ENCODE measurements at places on chromosomes 13 and 19.
A peak's percentile ranks its signal among the peaks of the same experiment; 100 is the strongest.

GRCh38 chr19:28117143-28117542 is 1095.8 kb downstream of the UQCRFS1 start:
- no peak for DNase-seq

GRCh38 chr13:27242702-27243101 is 8.7 kb upstream of the RPL21 start:
- no peak for DNase-seq

- DNase-seq, result no peak
Measured at GRCh38 chr19:50427997-50428425, 4.7 kb upstream of the MYBPC2 start.

GRCh38 chr13:97858161-97858560 is 95.3 kb upstream of the IPO5 start:
- DNase-seq, result no peak

GRCh38 chr13:45141369-45141768 is 21.1 kb downstream of the GTF2F2 start:
- DNase-seq, result no peak

DNA sequence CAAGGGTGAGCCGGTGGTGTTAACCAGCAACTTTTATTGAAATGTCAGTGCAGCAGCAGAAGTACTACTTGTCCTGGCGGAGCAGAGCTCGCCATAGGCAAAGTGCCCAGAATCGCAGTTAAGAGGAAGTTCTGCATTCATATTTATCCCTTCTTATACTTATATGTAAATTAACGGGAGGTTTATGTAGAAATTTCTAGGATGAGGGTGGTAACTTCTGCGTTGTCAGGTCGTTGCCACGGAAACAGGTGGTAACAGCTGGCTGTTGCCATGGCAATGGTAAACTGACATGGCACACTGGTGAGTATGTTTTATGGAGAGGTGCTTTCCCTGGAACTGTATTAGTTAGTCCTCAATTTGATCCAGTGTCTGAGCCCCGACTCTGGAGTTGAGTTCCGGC is 2494.9 kb upstream of the PCDH20 start:
- DNase-seq, result no peak

DNA sequence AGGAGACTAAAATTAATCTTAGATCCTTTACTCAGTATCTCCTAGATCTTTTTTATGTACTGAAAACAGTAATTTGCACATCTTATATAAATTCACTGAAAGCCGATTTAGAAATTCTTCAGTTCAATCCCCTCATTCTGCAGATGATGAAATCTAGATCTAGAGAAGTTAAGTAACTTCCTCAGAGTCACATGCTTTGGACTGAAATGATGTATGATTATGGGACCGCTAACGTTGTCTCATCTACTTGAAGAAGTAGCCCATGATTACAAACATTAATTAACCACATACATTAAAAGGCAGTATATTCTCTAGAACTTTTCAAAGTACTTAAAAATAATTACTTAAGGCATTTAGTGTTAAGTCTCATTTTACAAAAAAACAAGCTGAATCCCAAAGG is 37.8 kb downstream of the ELF1 start:
- DNase-seq, result no peak

DNA sequence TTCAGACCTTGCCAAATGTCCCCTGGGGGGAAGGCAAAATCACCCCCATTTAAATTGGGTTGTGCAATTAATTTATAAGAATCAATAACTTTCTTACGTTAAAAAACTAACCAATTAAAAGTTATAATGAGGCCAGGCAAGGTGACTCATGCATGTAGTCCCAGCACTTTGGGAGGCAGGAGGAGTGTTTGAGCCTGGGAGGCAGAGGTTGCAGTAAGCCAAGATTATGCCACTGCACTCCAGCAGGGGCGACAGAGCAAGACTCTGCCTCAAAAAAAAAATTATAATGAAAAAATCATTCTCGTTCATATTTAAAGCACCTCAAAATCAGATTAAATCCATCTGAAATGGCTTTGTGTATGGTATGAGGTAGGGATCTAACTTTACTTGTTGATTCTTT is 18.4 kb upstream of the SIGLEC14 start:
- DNase-seq, result no peak

- DNase-seq, result no peak
Measured at GRCh38 chr13:85216576-85216975, 582.6 kb downstream of the SLITRK6 start.

DNA sequence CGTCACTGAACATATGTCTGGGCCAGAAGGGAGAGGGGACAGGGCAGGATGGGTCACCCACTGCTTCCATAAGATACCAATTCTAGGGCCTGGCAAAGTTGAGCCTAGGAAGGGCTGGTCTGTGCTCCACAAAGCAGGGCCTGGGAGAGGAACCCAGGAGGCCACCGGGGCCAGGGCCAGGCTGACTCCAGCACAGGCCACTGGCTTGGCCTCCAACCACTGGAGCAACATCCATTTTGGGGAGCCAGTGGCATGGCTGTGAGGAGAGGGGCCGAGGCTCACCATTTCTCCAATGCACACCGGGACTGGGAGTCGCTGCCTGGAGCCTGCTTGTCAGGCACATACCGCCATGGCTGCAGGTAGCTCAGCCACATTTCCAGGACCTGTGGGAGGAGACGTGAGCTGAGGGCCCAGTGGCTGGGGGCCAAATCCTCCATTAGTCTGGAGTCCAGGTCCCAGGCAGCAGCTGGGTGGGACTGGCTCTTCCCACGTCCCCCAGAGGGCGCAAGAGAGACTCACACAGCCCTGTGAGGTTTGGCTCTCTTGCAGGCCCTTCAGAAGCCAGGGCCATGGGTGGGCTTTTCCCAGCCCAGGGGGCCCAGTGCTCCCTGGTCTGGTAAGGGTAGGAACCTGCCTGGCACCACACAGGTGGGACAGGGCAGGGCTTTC is 27.7 kb downstream of the TUBA3C start:
- no peak for DNase-seq

DNA sequence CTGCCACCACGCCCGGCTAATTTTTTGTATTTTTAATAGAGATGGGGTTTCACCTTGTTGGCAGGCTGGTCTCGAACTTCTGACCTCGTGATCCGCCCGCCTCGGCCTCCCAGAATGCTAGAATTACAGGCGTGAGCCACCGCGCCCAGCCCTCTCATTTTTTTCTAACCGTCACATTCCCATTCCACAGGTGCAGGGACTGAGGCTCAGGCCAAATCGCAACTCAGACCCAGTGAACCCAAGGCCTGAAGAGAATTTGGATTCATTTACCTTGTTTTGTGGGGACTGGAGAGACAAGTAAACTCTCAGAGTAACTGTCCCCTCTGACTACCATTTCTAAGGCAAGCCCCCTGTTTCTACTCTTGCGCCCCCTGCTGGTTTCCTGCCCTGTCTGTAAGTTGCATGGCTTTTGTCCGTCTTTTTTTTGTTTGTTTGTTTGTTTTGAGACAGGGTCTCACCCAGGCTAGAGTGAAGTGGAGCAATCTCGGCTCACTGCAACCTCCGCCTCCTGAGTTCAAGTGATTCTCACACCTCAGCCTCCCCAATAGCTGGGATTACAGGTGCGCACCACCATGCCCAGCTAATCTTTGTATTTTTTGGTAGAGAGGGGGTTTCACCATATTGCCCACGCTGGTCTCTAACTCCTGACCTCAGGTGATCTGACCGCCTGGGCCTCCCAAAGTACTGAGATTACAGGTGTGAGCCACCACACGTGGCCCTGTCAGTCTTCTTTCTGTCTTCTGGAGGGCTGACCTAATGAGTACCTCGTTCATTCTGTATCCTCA is 2.3 kb upstream of the STRN4 start:
- no peak for DNase-seq

GRCh38 chr13:90362707-90363106 is 984.8 kb upstream of the MIR17HG start:
- DNase-seq, result no peak

- DNase-seq, result peak; percentile 53
Measured at GRCh38 chr19:46366620-46367292, 19.9 kb downstream of the PPP5C start.

- no peak for DNase-seq
Measured at GRCh38 chr19:38538386-38538785, 79.4 kb downstream of the MAP4K1 start.

- DNase-seq, result no peak
Measured at GRCh38 chr13:36329361-36329760, 16.8 kb downstream of the SPART start.

DNA sequence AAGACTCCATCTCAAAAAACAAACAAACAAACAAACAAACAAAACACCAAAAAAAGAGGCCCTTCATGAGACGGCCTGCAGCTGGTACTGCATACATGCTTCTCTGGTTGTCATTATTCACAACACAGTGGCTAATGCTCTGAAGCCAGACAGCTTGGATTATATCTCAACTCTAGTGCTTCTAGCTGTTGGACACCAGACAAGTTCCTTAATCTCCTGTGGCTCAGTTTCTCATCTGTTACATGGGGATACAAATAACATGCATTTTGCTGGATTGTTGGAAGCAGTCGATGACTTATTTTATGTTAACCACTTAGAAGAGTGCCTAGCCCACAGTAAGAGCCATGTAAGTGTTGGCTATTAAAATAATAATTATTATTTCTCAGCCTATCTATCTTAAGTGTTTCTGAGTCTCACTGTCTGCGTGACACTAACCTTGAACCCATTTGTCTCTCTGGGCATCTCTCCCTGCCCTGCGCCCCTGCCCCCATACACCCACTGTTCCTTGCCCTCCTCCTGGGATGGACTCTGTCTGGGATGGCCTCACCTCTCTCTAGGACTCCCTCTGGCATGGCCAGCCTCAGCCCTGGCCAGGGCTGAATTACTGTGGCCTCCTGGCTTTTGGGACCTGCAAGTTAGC is 3.1 kb upstream of the JUNB start:
- no peak for DNase-seq

DNA sequence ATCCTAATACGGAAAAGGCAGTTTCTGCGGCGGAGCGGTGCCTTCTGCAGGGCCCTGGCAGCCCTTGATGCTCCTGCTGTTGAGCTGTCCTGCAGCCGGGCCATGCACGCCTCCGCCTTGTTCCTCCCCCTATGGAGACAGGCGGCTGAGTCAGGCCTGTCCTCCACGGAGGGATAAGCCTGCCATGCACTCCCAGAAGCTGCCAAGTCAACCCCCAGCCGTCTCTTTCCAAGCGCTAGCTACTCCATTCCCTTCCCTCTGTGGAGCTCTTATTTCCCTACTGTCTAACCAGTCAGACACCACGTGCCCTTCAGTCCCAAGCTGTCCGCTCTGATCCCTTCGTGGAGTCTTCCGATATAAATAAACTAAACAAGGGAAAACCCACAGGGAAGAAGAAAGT is 197.0 kb downstream of the COL4A1 start:
- no peak for DNase-seq

GRCh38 chr19:16061943-16062342 is 14.4 kb upstream of the TPM4 start:
- DNase-seq, result no peak

DNA sequence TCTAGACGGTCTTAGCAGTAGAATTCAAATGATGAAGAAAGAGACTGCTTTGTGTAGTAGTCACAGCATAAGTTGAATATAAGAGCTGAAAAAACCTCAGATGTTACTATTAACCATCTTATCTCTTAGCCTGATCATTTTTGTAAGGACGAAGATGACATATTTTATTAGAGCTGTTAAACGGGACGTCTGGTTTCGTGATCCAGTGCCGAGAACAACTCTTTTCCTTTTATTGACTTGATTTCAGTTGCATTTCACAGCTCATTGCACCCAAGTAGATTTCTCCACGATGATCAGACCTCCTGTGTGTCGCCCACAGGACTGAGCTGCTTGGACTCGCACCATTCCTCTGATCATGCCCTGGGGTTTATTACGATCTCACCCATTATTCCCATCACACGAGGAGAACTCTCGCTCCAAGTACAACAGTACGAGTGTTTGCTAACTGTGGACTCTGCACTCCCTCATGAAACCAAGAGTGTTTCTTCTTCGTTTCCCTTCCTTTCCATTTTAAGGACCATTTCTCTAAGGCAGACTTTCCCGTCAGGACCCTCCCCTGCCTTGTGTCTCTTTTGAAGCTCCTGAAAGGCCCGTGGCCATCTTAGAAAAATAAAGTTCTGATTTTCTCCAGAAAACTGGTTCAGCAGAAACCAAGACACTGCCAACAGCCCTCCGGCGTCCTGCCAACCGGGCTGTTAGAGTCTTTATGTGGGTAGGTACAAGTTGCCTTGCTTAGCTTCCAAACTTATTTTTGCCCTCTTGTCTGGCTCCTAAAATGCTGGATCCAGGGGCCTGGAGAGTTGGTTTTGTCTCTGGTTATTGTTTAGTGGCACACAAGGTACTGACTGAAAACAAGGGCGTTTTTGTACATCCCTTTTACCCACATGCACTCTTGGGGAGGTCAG is 48.2 kb upstream of the RNF113B start:
- DNase-seq, result no peak

- no peak for DNase-seq
Measured at GRCh38 chr13:42906257-42906656, 85.8 kb downstream of the EPSTI1 start.

DNA sequence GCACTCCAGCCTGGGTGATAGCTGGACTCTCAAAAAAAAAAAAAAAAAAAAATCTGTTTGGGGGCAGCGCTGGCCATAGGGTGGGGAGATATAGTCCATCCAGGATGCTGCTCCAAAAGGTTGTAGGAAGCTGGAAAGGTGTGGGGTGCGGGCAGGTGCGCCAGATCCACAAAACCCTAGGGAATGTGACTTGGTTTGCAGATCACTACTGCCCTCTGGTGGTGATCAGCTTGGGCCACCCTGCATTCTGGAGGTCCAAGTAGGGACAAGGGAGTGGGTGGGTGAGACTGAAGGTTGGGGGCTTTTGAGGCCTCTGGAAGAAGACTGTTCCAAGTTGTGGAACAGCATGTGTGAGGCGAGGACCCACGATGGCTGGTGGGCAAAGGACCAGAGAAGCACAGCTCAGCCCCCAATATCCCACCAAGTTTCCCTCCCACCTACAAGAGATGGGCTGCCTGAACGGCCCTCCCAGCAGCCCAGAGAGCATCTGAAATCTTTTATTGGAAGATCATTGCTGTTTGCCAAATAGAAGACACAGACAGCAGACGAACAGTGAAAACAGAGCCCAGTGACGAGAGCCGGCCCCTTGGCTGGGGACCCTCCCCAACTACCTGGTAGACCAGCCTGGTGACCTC is 10.4 kb upstream of the TYK2 start:
- DNase-seq, result no peak

DNA sequence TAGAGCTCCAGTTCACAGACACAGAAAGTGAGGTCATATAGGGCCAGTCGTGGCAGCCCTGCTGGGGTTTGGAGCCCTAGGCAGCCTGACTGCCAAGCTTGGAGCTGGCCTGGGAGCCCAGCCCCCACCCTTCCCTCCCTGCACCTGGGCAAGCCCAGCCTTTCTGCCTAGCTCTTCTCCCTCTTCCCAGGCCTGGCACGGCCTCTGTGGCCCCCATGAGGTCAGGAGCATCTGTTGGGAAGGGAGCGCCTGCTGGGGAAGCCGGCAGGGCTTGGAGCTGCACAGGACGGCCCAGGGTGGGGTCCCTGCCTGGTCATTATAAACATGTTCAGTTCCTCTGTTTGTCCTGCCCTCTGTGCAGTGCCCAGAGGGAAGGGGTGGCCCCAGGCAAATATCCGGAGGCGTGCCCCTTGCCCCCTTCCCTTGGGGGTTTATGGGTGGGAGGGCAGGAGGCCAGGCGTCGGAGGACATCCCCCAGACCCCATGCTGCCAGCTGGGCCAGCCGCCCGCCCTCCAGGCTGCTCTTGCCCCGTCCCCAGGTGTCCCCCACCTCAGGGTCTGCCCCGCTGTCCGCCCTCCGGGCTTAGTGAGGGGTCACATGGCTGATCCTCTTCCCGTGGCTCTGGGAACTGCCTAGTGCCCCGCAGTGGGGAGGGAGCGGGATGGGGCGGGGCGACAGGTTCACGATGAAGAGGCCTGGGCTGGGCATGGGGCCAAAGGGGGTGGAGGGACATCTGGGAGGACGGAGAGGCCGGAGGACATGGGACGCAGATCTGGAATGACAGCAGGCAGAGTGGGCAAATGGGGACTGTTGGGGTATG is 30.0 kb upstream of the NCCRP1 start:
- DNase-seq, result no peak

All from NCI-H524 treated with DMSO at 0.1 percent for 48 hours (cell line).